Cardiac muscle cell (in vitro differentiated cells and primary cell): ENCODE measurements at places on chromosomes 11 and 22. TPM values are rescaled to one million over a fixed set of nuclear protein-coding genes. Genes with fewer than 3 reads are reported as not detected.

ACAD8 gene
- total RNA-seq: 45.7 and 55.7 TPM in 2 replicates

GRCh38 chr11:75547617-75548058, 14.4 kb upstream of the SERPINH1 start:
- peak; percentile 82 for DNase-seq

GRCh38 chr22:17086788-17087497, 2.1 kb downstream of the IL17RA start:
- DNase-seq: no peak

DNA sequence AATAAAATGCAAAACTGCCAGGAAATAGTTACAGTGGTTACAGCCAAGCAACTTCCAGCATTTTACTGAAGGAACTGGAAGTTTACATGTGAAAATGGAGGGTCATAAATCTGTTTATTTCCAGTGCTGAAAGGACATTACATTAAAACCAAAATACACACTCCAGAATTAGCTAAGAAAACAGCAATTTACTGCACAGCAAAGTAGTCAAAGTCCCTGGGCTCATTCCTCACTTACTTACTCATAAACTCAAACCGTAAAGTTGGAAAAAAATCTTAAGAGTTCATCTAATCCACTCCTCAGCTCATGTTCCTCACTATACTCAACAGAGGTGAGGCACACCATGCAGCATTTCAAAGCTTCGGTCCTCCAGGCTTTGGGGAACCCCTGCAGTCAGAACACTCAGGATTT, 17.4 kb downstream of the CTSC start:
- DNase-seq: peak; percentile 33

SYT12 gene
- 0.21 and 0.53 TPM in 2 replicates for total RNA-seq

DNA sequence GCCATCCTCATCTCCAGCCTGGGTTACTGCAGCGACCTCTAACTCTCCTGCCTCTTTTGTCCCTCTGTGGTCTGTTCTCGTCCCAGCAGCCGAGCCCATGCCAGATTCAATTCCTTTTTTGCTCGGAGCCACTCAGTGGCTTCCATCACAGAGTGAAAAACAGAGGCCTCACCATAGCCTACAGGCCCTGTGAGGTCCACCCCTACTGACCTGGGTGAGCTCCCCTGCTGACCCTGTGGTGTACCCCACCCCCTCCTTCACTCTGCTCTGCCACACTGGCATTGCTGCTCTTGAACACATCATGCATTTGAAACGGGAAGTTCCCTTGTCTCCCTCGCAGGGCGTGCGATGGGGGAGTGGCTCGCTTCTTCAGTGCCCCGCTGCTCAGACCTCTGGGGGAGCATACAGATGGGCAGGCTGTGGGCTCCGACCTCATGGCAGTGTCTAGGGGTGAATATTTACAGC, 2.1 kb downstream of the AIP start:
- DNase-seq: no peak

GRCh38 chr11:98512938-98513337, 507.8 kb upstream of the CNTN5 start:
- no peak for DNase-seq

SOX10 gene
- total RNA-seq: 0.03 TPM in 1 of 2 replicates, not detected in the other

BARX2 gene
- total RNA-seq: 0.11 and 0.36 TPM in 2 replicates

DNA sequence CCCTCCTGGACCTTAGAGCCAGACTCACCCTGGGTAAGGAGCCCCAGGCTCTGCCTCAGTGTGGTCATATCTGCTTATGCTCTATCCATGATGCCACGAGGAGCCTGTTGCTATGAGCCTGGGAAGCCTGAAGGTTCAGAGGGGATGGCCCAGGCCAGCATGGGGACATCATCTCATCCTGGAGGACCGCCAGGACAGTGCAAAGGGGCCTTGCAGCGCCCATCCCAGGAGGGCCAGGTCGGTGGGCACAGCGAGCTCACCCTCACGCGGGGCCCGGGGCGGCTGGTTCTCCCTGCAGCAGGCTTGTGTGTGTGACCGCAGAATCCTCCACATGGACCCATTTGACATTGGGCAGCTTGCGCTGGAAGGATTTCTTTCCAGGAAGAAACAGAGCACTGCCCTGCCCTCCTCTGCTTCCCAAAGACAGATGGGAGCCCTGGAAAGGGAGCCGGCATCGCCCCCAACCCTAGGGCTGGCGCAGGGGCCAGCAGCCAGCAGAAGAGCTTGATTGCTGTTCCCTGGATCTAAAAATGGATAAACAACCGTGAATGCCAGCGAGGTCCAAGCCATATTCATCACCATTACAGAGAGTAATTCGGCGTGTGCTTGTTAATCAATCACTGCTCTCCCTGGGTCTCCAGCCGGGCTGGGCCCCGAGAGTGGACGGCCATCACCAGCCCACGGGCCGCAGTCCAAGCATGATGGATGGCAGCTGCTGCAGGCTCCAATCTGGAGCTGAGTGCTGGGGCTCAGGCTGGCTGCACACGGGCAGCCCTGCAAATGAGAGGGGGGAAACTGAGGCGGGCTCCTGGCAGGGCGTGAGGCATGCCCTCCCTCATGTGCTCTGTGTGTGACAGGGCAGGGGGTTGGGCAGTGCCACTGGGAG, 739.7 kb downstream of the BRD1 start:
- no peak for DNase-seq

GRCh38 chr22:20551805-20552442, 44.5 kb downstream of the MED15 start:
- DNase-seq: no peak

DNA sequence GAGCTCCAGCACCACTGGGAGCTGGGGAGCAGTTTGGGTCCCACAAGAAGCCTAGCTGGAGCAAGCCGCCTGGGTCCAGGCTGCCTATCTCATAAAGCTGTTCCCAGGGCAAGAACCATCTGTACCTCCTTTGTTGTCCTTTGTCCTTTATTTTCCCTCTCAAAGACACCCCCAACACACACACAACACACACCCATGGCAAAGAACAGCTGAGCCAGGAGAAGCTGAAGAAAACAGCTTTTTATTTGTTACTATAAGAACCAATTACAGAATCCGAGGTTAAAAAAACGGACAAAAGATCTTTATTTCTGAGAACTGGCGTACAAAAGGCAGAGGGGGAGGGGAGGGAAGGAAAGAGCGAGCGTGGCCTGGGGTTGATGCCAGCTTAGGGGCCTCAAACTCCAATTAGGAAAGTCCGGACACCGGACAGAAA, 1.7 kb upstream of the TUT1 start:
- DNase-seq: no peak

C11orf87 gene
- 0.42 and 0.49 TPM in 2 replicates for total RNA-seq

DNA sequence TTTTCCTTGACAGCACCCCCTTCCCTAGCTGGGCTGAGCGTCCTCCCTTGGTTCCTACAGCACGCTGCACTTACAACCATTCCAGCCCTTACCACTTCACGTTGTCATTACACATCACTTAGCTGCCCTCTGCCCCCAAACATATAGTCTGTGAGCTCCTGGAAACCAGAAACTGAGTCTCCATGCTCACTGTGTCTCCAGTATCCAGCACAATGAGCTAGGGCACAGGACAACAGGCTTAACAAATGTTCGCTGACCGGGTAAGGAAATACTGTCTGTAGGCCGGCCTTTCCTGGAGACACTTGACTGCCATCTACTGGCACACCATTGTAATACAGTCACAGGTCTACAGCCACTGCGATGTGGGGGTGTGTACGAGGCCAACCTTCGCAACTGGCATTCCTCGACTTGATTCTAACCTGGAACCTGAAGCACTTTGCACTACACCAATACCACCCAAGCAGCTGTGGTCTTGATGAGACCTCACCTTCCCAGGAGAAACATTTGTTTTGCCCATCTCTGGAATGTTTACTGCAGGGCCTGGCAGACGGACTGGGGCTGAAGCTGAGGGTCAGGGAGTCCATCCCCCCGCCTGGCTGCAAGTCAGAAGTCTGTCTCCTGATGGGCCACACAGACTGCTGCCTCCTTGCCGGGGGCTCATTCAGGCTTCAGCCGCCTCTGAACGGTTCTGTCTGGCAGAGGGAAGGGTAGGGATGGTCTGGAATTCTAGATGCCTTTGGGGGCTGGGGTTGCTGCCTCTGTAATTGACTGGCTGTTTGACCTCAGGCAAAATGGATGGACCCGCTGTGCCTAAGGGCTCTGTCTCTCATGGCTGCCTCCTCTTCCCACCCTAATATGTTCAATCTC, 72.0 kb downstream of the SYN3 start:
- DNase-seq: peak; percentile 90

- DNase-seq: no peak
Measured at GRCh38 chr22:17303441-17303839, 65.8 kb upstream of the CECR2 start.

LRRC10B gene
- total RNA-seq: 0.60 and 0.74 TPM in 2 replicates

DNA sequence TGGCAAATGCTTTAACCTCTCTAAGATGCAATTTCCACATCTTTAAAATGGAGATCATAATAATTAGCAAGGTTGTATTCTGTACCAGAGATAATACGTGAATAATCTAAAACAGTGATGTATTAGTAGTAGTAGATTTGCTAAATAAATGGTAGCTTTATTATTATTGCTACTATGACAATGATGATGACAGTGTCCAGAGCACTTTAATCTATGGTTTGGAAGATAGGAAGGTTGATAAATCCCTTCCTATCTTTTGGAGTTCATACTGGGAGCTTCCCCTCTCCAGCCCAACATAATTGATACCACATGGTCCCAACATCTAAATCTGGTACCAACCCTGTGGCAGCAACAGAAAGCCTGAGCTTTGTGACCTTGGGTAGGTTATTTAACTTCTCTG, 267.8 kb downstream of the FAT3 start:
- no peak for DNase-seq

DNA sequence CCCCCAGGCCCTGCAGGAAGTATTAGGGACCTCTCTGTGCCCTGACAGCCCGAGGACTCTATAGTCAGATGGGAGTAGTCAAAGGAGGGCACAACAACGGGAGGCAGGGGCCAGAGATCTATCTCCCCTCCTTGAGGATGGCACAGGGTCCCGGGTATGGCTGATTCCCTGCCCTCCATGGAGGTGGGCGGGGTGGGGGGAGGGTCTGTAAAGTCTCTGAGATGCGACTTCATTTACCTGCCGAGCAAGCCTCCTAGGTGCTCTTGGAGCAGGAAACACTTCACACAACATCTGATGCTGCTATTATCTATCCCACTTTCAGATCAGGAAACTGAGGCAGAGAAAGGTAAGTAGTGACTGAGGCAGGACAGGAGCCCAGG, 769 bp upstream of the CDC42EP1 start:
- DNase-seq: no peak

DNA sequence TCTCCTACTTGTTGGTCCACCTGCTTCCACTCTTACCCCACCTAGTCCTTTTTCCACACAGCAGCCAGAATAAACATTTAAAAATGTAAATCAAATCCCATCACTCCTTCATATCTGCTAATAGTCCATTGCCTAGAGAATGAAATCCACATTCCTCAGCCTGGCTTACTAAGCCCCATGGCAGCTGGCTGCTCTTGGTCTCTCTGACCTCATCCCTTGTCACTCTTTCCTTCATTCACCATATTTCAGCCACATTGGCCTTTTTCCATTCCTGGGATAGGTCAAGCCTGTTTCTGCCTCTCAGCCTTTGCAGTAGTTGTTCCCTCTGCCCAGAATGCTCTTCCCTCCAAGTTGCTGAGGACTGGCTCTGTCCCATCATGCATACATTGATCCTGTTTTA, 512.8 kb downstream of the INSC start:
- no peak for DNase-seq

- DNase-seq: peak; percentile 55
Measured at GRCh38 chr11:61918938-61919704, 1.8 kb upstream of the RAB3IL1 start.

DNA sequence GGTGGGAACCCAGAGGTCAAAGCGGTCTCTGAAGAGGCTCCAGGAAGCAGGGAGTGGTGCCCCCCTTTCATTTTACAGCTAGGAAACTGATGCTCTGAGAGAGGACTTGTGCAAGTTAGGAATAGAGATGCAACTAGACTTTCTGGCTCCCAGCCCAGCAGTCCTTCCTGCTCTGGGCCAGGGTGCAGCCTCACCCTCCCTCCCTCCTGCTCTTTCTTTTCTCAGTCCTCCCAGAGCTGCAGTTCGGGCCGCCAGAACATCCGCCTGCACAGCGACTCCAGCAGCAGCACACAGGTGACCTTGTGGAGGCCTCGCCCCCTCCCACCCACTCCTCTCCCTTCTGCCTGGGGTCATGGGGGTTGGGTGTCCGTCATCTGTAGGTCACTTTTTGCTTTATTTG, 51.5 kb downstream of the LHFPL7 start:
- peak; percentile 92 for DNase-seq

- DNase-seq: no peak
Measured at GRCh38 chr11:44625759-44626523, 60.5 kb downstream of the CD82 start.

TIMM10 gene
- 32.6 and 45.1 TPM in 2 replicates for total RNA-seq

- peak; percentile 51 for DNase-seq
Measured at GRCh38 chr11:15988693-15989231, 367.6 kb downstream of the SOX6 start.

DNA sequence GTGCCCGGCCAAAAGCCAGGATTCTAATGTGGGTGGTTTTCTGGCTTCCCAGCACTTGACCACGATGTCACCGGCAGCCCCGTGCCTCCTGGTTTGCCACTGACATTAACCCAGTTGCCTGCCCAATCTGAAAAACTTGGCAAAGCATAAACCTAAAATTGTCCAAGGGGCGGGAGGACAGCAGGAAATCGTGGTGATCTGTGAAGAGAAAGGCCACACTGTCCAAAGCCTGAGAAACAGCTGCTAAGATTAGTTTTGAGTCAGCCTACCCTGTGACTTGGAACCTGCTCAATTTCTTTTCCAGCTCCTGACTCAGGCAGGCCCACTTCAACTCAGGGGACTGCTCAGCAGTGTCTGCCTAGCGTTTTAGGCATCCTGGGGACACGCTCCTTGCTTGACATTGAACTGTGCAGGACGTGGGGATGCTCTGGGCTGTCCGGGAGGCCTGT, 8.2 kb upstream of the F2 start:
- peak; percentile 93 for DNase-seq

DNA sequence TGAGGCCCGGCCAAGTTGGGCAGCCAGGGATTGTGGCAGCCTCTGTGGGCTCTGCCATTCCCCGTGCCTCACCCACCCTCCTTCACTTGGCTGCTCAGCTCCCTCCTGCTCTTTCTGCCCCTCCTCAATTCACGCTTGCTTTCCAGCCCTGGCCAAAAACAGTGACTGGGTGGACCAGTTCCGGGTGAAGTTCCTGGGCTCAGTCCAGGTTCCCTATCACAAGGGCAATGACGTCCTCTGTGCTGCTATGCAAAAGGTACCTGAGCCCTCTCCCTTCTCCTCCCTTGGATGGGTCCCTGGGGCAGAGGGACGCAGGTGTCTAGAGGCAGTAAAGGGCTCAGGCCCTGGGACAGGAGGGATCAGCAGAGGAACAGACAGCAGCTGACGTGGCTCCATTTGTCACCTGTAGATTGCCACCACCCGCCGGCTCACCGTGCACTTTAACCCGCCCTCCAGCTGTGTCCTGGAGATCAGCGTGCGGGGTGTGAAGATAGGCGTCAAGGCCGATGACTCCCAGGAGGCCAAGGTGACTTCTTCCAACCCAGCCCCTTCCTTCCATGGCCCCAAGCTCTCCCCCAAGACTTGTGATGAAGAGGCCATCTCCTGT, 2.7 kb downstream of the FREY1 start:
- DNase-seq: no peak

DNA sequence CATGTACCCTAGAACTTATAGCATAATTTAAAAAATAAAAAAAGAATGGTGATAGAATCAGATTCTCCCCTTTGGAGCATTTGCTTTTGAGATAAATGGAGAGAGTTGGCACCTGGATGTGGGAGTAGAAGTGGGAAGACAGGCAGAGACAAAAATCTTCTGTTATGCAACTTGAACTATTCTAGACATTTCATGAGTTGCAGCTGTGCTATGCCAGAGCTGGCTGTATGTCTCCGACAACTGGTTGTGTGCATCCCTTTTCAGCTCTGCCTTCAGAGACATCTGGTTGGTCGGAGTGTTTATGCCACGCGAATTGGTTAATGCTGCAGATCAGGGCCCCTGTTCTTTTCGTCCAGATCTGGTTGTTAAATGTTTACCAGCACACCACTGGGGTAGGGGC, 161.3 kb downstream of the JRKL start:
- DNase-seq: no peak

GLYAT gene
- not detected in 2 replicates for total RNA-seq
